ENCODE measurements at places on chromosomes 5 and 9. TPM values are rescaled to one million over a fixed set of nuclear protein-coding genes. Genes with fewer than 3 reads are reported as not detected.

The CCDC180 gene
- polyA plus RNA-seq = 0.38 TPM

The SGCD gene
- 0.14 TPM for polyA plus RNA-seq

The ANKRD33B gene
- polyA plus RNA-seq = 0.06 TPM

The PCDHB6 gene
- not detected for polyA plus RNA-seq

The ARID3C gene
- not detected for polyA plus RNA-seq

The MAMDC2 gene
- polyA plus RNA-seq = 0.10 TPM

The ADGRD2 gene
- not detected for polyA plus RNA-seq

The KCNV2 gene
- polyA plus RNA-seq = not detected

The ZDHHC11B gene
- not detected for polyA plus RNA-seq

GRCh38 chr9:14131356-14132088 is 182.4 kb downstream of the NFIB start:
- H3K27me3 ChIP-seq = no peaks in the 10 kb centered on the region
- DNase-seq = no peak
- no peaks in the 10 kb centered on the region for H3K4me1 ChIP-seq
- H3K36me3 ChIP-seq = no peaks in the 10 kb centered on the region
- H3K27ac ChIP-seq = no peak overlapping the region

- H3K27me3 ChIP-seq = no peaks in the 10 kb centered on the region
- no peak overlapping the region for H3K27ac ChIP-seq
- H3K36me3 ChIP-seq = no peaks in the 10 kb centered on the region
- H3K4me3 ChIP-seq = no peak overlapping the region
- peaks cover 11% of the 10 kb centered on the region for H3K4me1 ChIP-seq
- no peak for DNase-seq
These were observed 139.9 kb downstream of the PALM2AKAP2 start for GRCh38 chr9:109919736-109920408.

DNA sequence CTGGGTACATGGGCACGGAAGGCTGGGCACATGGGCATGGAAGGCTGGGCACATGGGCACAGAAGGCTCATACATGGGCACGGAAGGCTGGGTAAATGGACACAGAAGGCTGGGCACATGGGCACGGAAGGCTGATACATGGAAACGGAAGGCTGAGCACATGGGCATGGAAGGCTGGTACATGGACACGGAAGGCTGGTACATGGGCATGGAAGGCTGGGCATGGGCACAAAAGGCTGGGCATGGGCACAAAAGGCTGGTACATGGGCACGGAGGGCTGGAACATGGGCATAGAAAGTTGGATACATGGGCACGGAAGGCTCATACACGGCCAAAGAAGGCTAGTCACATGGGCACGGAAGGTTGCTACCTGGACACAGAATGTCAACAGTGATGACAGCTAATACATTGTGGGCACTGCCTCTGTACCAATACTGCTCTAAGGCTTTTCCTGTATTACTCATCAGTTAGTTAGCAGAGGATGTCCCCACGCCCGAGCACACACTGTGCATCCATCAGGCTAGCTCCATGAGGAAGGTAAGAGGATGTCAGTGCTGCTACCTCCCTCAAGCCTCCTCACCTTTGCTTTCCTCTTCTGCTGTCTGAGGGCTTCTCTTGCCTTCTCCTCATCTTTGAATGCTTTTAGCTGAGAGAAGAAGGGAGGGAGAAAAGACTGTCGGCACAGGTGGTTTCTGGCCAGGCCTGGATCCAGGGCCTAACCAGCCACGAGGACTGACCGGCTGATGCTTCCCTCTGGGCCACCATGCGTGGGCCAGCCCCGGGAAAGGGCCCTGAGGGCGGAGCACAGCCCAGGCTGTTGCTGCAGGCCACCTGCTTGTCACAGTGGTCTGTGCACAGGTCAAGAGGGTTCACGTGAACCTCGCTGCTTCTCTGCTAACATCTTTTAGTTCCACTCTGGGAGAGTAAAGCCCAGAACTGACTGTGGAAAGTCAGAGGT is 14.3 kb downstream of the GPX3 start:
- no peak overlapping the region for H3K4me3 ChIP-seq
- no peaks in the 10 kb centered on the region for H3K27me3 ChIP-seq
- no peak for DNase-seq

GRCh38 chr9:80699511-80699998 is 989.8 kb downstream of the TLE1 start:
- H3K36me3 ChIP-seq = no peaks in the 10 kb centered on the region
- no peaks in the 10 kb centered on the region for H3K27me3 ChIP-seq
- no peaks in the 10 kb centered on the region for H3K4me1 ChIP-seq
- H3K27ac ChIP-seq = no peak overlapping the region
- DNase-seq = no peak

DNA sequence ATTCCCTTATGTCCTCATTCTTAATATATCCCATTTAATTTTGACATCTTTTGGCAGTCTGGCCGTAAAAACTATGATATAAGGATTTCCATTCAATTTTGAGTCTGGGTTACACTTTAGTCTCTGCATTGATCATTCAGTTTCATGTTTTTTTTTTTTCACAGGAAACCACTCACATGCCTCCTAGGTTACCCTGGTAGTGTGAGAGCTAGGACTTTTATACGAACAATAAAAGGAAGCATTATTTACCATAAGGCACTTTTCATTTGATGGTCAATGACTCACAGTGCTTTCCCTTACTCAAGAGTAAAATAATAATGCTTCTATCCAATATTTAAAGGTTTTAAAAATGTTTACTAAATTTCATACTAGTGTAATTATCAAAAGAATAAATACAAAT is 16.4 kb upstream of the DMAC1 start:
- no peak for DNase-seq
- no peak overlapping the region for H3K27ac ChIP-seq
- H3K27me3 ChIP-seq = no peaks in the 10 kb centered on the region
- H3K36me3 ChIP-seq = no peaks in the 10 kb centered on the region
- H3K4me3 ChIP-seq = no peak overlapping the region
- H3K4me1 ChIP-seq = no peaks in the 10 kb centered on the region

GRCh38 chr9:97602430-97602829 is 30.7 kb downstream of the TSTD2 start:
- no peaks in the 10 kb centered on the region for H3K4me1 ChIP-seq
- no peak for DNase-seq
- peaks cover 38% of the 10 kb centered on the region for H3K36me3 ChIP-seq
- H3K27me3 ChIP-seq = no peaks in the 10 kb centered on the region
- no peak overlapping the region for H3K27ac ChIP-seq

- H3K36me3 ChIP-seq = no peaks in the 10 kb centered on the region
- no peak overlapping the region for H3K27ac ChIP-seq
- H3K4me1 ChIP-seq = no peaks in the 10 kb centered on the region
- no peaks in the 10 kb centered on the region for H3K27me3 ChIP-seq
These were observed 156.2 kb upstream of the SLC44A1 start for GRCh38 chr9:105087910-105088898.

DNA sequence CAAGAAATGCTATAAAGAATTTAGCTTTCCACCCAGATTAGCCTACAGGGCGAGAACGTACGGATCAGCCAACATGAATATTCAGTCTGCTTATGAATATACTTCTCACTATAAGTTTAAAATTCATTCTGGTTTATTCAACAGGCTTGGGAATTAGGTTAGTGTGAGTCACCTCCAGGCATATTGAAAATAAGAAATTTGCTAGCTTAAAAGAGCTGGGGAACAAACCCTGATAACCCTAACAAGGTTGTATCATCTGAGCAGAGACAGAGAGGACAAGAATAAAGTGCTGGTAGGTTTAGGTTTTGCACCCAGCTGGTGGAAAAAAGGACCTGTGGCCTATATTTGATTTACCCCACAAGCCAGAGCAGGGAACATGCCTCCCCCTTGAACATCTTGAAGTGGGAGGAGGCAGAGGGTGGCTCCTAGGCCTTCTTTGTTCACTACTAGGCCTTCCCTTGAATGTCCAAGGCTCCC is 12.3 kb downstream of the FNBP1 start:
- H3K36me3 ChIP-seq = no peaks in the 10 kb centered on the region
- peaks cover 95% of the 10 kb centered on the region for H3K4me1 ChIP-seq
- H3K27ac ChIP-seq = no peak overlapping the region
- no peaks in the 10 kb centered on the region for H3K27me3 ChIP-seq
- H3K4me3 ChIP-seq = peak overlapping the region; percentile 27
- no peak for DNase-seq

GRCh38 chr5:154237376-154237743 is 46.8 kb downstream of the GALNT10 start:
- H3K27ac ChIP-seq = no peak overlapping the region
- H3K36me3 ChIP-seq = no peaks in the 10 kb centered on the region
- no peaks in the 10 kb centered on the region for H3K27me3 ChIP-seq
- no peaks in the 10 kb centered on the region for H3K4me1 ChIP-seq
- DNase-seq = no peak

GRCh38 chr9:128254362-128254761 is 21.4 kb downstream of the GOLGA2 start:
- no peak overlapping the region for H3K4me3 ChIP-seq
- DNase-seq = no peak
- peaks cover 19% of the 10 kb centered on the region for H3K4me1 ChIP-seq
- H3K27me3 ChIP-seq = no peaks in the 10 kb centered on the region
- no peak overlapping the region for H3K27ac ChIP-seq

GRCh38 chr5:154332451-154332850 is 113.3 kb upstream of the SAP30L start:
- H3K27me3 ChIP-seq = no peaks in the 10 kb centered on the region
- H3K36me3 ChIP-seq = peaks cover 7% of the 10 kb centered on the region
- no peak for DNase-seq
- H3K27ac ChIP-seq = no peak overlapping the region
- H3K4me1 ChIP-seq = no peaks in the 10 kb centered on the region
- H3K4me3 ChIP-seq = no peak overlapping the region

DNA sequence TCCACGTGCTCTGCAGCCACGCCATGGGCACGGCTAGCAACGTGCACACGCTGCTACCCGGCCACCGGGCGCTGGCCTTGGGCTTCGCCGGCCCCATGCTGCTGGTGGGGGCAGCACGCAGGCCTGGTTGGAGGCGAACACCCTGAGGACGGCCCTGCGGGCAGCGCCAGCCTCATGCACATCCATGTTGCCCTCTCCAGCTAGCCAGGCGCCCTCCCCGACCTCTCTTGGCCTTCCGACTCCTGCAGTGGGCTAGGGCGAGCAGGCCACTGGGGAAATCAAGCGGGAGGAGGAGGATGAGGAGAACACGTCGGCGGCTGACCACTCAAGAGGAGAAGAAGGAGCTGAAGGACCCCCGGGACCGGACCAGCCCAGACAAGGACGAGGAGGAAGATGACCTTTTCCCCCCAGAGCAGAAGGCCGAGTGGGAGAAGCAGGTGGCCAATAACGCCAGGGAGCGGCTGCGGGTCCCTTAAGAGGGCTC is 73.3 kb downstream of the INSL6 start:
- H3K4me3 ChIP-seq = no peak overlapping the region
- no peaks in the 10 kb centered on the region for H3K27me3 ChIP-seq
- no peak overlapping the region for H3K27ac ChIP-seq
- DNase-seq = no peak
- no peaks in the 10 kb centered on the region for H3K36me3 ChIP-seq

- no peaks in the 10 kb centered on the region for H3K4me1 ChIP-seq
- no peaks in the 10 kb centered on the region for H3K36me3 ChIP-seq
- H3K27me3 ChIP-seq = no peaks in the 10 kb centered on the region
- DNase-seq = no peak
- no peak overlapping the region for H3K27ac ChIP-seq
- H3K4me3 ChIP-seq = no peak overlapping the region
These were observed 10.9 kb downstream of the ACTL7B start for GRCh38 chr9:108844856-108845255.
